Kidney epithelial cell (primary cell): ENCODE measurements at places on chromosomes 6 and 20. TPM values are rescaled to one million over a fixed set of nuclear protein-coding genes. Genes with fewer than 3 reads are reported as not detected.

GRCh38 chr6:141541581-141542324 lies 591.0 kb upstream of the GJE1 start:
- DNase-seq: no peak

DNA sequence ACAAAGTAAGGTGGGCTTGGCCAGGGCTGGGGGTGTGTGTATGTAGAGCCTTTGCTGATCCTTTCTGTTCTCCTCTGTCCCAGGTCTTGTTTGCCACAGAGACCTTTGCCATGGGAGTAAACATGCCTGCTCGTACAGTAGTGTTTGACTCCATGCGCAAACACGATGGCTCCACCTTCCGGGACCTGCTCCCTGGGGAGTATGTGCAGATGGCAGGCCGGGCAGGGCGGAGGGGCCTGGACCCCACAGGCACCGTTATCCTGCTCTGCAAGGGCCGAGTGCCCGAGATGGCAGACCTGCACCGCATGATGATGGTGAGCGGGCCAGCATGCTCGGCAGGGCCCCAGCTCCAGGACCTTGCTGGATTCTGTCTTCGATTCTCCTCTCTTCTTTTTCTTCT lies 6.2 kb downstream of the DXO start:
- no peak for DNase-seq

GRCh38 chr6:117205876-117206275 lies 59.5 kb upstream of the VGLL2 start:
- DNase-seq: no peak

DNA sequence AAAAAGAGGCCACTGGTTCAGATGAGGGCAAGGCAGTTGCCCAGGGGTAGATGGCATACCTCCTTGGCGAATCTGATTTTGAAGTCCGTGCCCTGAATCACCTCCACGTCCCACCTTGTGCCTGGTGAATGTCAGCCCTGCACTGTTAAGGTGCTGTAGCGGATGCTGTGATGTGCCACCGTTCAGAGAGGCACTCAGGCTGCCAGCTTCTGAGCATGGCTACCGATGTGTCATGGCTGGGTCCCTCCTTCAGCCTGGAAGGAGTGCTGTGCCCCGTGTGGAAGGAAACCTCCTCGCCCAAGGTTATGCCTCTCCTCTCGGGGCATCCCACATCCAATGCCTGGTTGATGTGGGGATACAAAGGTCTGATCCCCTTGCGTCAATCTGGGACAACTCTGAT lies 43.6 kb downstream of the UST start:
- DNase-seq: no peak

GRCh38 chr6:21046276-21046675 lies 512.0 kb downstream of the CDKAL1 start:
- DNase-seq: peak; percentile 65

DNA sequence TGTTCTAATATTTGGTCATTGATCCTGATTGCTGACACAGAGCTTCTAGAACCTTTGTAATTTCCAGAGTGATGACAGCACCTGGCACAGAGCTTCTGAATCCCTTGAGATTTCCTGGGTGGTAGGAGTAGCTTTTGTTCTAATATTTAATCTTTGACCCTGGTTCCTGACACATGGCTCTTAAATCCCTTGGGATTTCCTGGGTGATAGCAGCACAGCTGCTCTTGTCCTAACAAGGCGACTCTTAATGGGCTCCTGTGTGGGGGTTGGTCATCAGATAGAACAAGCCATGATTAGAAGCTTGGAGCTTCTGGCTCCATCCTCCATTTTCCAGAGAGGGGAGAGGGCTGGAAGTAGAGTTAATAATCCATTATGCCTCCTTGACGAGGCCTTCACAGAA lies 18.4 kb downstream of the GMPR start:
- DNase-seq: no peak

ADAM33 gene
- 0.13 and 0.41 TPM in 2 replicates for total RNA-seq

C2 gene
- total RNA-seq: 0.07 and 0.63 TPM in 2 replicates

RIPOR3 gene
- total RNA-seq: 0.08 and 0.41 TPM in 2 replicates
